GM12864 (cell line): ENCODE measurements at places on chromosomes 2 and 18.

GRCh38 chr2:205034034-205034433, 488.8 kb downstream of the PARD3B start:
- DNase-seq, result no peak

DNA sequence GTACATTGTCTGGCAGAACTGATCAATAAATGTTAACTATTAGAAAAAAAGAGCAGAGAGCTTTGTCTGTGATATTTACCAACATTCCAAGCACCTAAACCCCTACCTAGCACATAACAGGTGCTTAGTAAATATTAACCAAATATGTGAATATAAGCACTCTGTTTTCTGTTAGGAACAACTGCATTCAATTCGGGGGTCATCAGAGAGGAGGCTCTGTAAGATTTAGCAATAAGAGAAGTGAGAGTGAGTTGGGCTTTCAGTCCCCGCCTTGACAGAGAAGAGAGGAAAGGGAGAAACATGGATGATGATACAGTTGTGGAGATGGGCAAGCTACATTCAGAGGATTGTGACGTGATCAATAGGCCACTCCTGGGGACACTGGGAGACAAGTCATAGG, 47.7 kb downstream of the MYOM1 start:
- DNase-seq, result no peak

- no peak for DNase-seq
These were observed 92.3 kb downstream of the PRKCE start for GRCh38 chr2:45743531-45744396.

- no peak for DNase-seq
These were observed 47.2 kb downstream of the RAD51AP2 start for GRCh38 chr2:17470855-17471641.

DNA sequence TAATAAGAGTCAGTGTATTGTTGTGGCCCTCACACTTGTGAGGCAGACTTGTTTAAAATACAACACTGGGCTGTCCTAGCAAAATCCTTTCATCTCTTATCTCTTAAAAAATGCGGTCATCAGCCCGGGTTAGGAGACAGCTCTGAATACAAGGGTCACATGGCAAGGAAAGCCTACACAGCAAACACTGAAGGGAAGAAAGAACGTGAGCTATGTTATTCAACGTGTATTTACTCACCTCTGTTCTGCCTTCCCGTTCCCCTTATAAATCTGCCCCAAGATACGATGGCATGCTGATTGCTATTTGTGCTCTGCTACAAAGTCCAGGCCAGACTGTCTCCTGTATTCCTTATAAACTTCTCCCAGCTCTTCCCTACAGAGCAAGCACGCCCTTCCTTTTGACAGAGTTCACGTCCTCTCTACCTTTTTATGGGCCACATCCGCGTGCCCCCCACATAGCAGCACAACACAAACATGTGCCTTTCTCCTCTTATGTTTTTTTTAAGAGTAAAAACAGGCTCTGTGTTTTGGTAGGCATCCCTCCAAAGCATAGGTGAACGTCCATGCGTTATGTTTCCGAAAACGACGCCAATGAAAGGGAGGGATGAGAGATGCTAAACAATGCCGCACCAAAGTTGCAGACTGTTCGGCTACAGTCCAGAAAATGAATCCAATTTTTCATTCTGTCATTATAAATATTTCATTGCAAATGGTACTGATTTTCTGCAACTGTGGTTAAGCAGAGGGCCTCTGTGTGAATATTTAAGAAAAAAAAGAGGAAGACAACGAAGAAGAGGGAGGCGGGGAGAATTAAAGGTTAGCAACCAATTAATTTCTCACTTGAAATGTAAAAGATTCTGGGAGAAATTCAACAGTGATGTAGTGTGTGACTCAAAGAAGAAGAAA, 274.7 kb downstream of the ZNF521 start:
- no peak for DNase-seq

DNA sequence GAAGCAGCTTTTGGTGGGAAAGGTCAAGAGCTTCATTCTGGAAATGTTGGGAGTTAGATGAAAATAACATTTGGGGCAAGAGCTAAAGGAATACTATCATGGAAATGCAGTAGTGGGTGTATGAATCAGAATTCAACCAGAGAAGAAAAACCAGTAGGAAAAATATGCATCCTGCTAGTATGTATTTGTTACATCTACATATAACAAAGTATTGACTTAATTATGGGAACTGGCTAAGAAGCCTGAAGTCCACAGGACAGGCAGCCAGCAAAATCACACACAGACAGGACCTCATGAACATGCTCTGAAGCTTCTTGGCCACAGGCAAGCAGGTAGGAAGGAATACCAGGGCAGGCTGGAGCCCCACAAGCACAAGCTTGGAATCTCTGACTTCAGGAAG, 185.8 kb downstream of the FBXO15 start:
- no peak for DNase-seq

DNA sequence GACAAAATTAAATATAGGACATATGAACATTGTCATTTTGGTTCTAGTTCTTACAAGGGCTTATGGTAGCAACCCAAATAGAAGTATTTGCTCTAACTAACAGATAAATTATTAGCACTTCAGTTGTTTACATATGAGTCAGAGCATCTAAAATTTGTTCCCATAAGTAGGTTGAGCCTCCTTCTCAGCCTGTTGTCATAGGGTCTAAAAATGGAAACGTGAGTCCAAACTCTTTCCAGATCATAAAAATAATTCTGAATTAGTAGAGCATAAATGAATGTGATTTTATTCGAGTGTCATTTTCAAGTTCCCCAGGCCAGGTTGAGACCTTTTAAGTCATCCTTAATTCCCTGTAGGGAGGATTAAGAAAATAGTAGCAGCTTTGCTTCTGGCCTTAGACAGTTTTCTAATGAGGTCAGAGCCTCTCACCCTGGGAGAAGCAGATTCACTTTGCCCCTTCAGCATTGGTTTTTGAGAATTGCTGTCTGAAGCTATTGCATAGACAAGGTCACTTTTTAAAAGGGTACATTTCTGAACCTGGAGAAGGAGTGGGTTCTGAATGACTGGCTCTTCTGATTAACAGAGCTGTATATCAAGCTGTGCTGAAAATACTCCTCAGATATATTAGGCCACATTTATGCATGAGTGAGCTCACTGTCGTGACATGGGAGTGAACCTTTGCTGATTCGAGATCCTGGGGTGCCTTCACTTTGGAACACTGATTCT, 164.3 kb downstream of the NEDD4L start:
- DNase-seq, result no peak

DNA sequence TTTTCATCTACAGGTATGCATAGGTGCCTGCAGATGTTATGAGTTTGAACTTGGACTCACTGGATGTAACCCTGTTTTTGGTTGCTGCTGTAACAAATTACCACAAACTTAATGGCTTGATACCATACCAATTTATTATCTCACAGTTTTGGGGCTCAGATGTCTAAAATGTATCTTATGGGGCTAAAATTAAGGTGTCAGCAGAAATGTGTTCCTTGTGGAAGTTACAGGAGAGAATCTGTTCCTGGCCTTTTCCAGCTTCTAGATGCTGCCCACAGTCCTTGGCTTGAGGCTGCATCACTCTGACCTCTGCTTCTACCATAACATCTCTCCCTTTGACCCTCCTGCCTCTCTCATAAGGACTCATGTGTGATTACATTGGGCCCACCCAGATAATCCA, 47.6 kb downstream of the POLE4 start:
- no peak for DNase-seq

- DNase-seq, result no peak
These were observed 114.9 kb upstream of the ID2 start for GRCh38 chr2:8566774-8567468.
